ENCODE measurements at places on chromosomes 5 and 9.

DNA sequence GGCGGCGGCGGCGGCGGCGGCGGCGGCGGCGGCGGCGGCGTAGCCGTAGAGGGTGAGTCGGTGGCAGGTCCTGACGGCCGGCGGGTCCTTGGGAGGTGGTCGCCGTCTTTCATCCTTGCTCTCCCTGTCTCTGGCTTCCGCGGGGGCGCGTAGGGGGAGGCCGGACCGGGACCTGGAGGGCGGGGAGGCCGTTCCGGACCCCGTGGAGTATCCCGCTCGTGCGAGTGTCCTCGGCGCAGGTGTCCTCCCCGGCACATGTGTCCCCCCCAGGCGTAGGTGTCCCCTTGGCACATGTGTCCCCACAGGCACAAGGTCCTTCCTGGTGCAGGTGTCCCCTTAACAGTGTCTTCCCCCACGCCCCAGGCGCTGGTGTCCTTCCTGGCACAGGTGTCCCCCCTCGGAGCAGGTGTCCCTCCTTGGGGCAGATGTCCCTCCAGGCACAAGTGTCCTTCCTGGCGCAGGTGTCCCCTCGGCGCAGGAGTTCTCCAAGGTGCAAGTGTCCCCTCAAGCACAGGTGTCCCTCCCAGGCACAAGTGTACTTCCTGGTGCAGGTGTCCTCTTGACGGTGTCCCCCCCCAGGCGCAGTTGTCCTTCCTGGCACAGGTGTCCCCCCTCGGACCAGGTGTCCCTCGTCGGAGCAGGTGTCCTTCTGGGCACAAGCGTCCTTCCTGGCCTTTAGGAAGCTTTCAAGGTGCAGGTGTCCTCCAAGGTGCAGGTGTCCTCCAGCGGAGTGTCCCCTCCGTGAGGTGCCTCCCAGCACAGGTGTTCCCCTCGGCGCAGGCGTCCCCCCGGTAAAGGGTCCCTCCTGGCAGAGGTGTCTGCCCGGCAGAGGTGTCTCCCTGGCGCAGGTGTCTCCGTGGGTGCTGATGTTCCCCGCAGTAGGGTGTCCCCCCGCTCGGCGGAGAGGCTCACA is 519 bp downstream of the EXOC3 start:
- DNase-seq = no peak

DNA sequence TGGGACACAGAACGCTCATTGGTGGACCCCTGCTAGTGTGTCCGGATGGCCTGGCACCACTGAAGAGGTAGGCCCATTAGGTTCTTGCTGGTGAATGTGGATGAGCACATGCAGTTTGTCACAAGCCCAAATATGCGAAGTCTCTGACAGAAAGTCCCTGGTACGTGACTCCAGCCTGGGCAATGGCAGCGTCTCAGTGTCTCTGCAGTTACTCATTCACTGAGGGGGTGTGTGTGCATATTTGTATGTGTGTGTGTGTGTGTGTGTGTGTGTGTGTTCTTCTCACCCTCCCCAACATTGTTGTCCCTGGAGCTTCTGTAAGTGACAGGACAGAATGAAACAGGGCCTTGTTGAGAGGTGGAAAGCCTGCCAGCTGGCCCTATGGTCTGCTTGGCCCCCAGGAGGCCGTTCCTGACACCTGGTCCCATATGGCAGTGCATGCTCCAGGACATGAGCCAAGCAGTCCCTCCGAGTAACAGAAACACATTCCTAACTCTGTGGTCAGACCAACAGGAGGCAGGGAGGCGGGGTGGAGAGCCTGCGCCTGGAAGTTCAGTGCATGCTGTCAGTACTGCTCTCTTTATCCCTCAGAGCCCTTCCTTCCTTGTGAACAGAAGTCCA is 169.9 kb downstream of the SLC28A3 start:
- DNase-seq = no peak

- DNase-seq = no peak
These were observed 10.9 kb upstream of the UNC5A start for GRCh38 chr5:176799488-176799887.

- no peak for DNase-seq
These were observed 37.9 kb downstream of the GEMIN5 start for GRCh38 chr5:154900066-154900465.

DNA sequence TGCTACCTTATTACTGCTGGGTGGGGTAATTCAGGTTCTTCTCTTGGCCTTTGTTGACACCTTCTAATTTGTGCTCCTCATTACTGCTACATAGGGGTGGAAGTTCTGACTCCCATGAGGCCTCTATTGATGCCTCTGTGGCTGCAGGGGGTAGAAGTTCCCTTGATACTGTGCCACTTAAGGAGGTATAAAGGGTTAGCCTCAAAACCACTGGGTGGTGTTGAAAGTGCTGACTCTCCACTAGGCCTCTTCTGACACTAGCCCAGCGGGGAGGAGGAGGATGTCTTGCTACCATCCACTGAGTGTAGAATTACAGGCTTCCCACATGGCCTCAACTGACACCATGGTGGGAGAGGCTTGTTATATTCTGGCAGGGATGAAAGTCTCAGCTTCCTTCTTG is 36.7 kb upstream of the CCDC112 start:
- DNase-seq = no peak

GRCh38 chr9:133256686-133257091 is 18.3 kb downstream of the ABO start:
- DNase-seq = no peak

- DNase-seq = no peak
These were observed 20.0 kb downstream of the SURF6 start for GRCh38 chr9:133315997-133316396.

- no peak for DNase-seq
These were observed 652 bp upstream of the TMEM161B start for GRCh38 chr5:88269222-88269771.

GRCh38 chr5:145859453-145859852 is 13.4 kb downstream of the GRXCR2 start:
- DNase-seq = no peak

DNA sequence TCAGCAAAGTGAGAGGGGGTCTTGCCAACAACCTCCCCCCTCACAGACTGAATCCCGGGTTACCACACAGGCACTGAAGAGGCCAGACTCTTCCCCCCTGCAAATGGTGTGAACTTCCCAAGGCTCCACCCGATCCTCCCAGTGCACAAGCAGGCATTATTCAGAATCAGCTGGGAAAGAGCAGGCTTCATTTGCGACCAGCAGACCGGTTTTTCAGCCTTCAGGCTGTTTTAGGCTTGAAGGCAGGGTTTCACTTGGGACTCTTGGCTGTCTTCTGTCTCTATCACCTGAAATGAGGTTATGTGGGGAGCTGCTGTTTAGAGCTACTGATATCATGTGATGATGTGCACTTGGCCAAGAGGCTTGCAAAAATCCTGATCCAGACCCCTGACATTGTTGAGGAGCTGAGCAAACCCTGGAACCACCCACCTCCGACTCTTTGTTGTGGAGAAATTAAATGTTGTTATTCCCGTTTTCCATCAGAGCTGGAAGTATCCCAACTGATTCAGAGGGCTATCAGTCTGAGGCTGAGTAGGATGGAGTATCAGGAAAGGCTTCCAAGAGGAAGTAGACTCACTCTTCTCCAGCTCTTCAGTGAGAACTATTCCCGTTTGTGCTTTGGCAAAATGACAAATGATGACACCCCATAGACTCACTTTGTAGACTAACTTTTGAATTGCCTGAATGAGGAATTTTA is 63.3 kb upstream of the ZFR start:
- no peak for DNase-seq

- no peak for DNase-seq
These were observed 6.4 kb upstream of the SNX30 start for GRCh38 chr9:112744177-112744576.

GRCh38 chr5:146426305-146426704 is 20.8 kb upstream of the TCERG1 start:
- DNase-seq = no peak

GRCh38 chr5:89756955-89757354 is 652.6 kb downstream of the CETN3 start:
- no peak for DNase-seq

DNA sequence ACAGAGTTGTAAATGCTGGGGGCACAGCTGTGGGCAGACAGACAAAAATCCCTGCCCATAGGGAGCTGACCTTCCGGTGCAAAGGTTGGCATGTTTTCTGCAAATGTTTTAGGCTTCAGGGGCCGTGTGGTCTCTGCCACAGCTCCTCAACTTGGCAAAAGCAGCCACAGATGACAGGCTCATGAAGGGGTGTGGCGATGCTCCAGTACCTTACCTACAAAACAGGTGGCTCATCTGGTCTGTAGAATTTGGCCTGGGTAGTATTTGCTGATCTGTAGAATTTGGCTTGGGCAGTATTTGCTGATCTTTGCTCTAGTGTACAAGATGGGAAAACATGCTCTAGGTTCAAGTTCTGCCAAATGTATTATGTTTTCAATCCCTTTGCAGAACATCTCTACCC is 283.9 kb downstream of the GADD45G start:
- DNase-seq = no peak

DNA sequence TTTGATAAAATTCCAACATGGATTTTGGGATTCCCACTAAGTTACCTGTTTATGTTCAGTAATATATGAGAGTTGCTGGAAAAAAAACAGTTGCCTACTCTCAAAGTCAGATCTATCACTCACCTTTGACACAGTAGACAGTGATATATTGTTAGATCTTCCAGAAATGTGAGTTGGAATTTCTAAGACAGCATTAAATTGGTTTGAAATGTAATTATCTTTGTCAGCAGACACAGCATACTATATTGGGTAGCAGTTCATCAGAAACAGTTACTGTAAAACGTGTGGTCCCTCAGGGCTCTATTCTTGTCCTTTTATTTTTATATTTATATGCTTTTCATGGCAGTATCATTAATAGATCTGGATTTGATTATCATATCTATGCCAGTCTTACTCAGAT is 433.6 kb upstream of the ARRDC3 start:
- DNase-seq = no peak

- DNase-seq = no peak
These were observed 615.6 kb upstream of the GRIN3A start for GRCh38 chr9:102354041-102354440.

DNA sequence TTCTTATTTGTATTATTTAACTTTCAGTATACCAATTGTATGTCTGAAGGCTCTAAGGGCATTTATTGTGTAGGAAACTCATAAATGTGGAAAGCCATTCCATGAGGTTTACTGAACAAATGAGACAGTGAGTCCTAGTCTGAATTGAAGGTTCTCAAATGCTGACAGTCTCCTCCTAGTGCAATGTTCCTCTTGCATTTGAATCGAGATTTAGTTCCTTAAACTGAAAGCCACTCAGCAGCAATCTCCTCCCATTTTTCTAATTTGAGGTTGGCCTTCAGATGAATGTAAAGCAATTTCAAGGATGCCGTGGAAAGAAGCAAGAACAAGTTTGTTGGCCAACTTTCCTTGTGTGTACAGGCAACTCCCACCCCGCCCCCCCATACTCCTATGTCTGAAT is 493.2 kb upstream of the KLF4 start:
- DNase-seq = no peak

DNA sequence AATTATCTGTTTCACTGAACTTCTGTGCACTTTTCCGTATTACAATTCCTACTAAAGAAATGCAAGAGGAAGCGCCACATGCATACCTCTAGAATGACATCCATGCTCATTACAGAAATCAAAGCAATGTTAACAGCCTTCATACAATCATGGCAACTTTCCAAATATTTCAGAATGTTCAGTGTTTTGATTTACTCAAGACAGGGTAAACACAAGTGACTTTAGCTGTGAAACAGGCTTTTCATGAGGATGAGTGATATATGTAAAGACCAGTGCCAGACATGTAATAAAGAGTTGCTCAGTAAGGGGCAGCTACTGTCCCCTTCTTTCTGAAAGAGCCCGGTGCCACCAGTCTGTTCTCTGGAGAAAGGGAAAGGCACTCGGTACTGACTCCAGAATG is 4.7 kb downstream of the BOD1 start:
- DNase-seq = no peak

DNA sequence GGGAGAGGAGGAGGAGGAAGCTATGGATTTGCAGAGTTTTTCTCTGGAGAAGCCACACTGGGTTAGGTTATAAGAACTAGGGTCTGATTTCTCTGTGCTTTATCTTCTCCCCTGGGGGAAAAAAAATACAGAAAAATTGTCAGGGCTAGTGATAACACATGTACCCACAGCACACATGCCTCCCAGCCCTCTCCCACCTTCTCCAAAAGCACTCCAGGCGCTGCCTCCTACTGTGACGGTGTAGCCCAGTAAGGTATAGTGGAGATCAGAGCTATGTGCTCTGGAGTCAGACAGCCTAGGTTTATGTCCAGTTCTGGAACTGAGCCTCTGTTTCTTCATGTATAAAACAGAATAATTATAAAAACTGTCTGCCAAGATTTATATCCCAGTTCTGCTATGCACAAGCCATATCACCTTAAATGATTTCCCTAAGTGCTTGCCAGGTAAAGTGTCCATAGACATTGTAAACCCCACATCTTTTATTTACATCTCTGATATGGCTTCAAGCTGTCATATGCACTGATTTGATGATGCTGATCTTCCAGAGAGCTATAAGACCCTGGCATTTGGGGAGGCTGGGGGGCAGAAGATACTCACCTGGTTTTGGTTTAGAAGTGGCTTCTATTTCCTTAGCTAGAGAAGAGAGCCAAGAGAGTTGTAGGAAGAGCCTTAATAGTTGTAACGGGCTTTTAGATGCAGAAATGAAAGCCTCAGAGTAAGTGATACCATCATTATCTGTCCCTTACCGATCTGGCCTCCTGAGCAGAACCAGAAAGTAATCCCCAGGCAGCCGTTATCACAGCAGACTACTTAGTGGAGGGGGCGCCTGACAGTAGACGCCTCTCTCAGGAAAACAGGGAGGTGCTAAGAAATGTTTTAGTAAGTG is 7.6 kb downstream of the SLC1A3 start:
- DNase-seq = no peak

DNA sequence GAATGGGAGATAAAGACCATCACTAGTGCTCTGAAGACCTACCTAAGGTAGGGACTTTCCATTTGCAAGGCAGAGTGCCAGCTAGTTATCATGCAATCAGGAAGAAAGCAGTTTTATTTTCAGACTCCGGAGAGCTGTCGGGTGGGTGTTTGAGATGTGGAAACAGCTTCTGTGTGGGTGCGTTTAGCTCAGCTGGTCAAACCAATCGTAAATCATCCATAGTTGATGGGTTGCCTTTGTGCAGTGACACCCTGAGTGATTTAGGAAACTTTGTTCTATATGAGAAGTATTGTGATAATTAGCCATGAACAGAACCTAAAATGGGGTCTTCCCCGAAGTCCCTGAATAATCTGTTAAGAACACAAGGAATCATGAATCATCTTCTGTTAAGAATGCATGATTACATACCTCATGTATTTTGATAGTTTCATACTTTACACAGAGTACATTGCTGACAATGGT is 284.3 kb downstream of the ARHGAP26 start:
- no peak for DNase-seq

DNA sequence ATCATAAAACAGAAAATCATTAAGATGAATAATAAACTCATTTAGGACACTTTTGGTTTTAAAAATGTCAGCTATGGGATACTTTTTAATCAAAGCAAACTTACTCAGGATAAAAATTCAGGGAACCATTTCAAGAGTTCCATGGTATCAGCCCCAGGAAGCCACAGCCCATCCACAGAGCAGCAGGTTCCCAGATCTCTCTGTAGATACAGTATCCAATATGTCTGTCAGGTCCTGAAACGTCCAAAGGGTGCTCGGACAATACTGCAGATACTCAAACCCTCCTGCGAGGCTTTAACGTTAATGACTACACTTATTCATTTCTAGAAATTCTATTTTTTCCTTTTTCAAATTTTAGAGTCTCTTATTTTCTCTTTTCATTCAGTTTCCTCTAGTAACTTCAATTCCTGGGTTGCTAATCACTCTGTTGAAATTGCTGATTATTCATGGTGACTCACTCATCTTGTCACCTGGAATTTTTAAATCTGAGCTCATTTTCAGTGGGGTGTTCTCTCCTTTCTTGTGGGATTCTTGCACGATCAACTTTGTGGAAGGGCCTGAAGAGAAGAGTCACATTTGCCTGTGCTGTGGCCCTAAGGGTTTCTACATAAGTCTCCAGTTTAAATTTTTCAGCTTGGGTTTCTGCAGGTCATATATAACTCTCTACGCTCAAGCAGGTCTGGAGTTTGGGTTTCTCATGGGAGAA is 435.8 kb downstream of the CTNND2 start:
- no peak for DNase-seq

Data from nucleus accumbens (tissue), 56 donors.